ENCODE measurements at places on chromosomes 3 and 15.

GRCh38 chr15:78837131-78837530 lies 25.9 kb upstream of the ADAMTS7 start:
- DNase-seq: no peak

DNA sequence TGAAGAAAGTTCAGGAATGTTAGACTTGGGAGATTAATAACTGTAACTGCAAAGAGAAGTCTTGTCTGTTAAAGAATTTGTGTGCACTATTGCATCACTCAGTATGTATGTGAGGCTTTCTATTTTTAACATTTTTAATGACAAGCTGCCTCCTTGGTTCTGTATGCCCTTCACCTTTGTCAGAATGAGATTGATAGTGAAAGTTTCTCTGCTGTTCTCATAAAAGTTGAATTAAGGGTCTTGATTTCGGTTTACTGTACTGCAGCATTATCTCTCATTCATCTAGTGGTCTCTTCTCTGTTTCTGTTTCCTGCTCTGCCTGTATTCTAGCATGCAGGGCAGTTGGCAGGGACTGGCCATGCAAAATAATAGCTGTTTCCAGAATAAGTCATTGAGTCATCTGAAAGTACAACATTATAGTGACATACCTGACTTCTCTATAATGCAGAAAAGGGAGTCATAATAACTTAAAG lies 454.9 kb downstream of the IL5RA start:
- no peak for DNase-seq

- DNase-seq: no peak
Measured at GRCh38 chr15:66503780-66504562, 684 bp downstream of the RPL4 start.

DNA sequence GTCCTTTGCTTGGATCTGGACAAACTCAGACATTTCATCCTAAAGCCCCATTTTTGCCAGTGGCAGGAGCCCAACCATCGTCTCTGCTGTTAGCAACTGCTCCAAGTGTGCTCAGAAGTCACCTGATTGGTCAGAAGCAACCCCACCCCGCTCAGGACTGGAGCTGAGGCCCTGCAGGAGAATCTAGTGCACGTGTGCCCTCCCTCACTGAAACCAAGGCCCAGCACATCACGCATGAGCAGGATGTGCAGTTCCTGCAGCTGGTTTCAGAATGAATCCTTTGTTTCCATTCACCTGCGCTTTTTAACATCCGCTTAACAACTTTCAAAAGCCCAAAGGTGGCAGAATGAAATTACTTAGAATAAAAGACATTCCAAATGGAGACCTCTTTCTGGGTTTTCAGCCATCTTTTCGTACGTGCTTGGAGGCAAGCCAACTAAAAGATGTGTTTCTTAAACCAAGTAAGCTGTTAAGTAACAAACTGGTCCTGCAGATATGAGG lies 81.2 kb downstream of the SRGAP3 start:
- DNase-seq: peak; percentile 20

GRCh38 chr3:45010811-45011333 lies 15.2 kb upstream of the CLEC3B start:
- DNase-seq: no peak

- no peak for DNase-seq
Measured at GRCh38 chr15:73287019-73287418, 81.7 kb downstream of the HCN4 start.

DNA sequence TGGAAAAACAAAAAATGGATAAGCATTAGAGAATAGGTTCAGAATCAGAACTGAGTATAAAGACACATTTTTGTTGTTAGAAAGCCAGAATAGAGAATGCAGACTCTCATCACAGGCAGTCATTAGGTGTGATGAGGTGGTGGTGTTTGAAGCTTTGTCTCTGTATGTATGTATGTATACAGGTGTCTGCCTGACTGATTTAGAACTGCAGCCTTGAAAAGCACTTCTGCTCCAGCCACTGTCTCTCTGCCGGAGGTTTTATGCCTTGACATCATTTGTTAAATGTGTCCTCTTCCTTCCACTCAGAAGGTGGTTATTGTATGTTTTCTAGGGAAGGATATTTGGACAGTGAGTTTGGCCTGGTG lies 80.7 kb upstream of the ZBED2 start:
- DNase-seq: no peak

- DNase-seq: no peak
Measured at GRCh38 chr15:67715170-67715569, 110.1 kb upstream of the SKOR1 start.

DNA sequence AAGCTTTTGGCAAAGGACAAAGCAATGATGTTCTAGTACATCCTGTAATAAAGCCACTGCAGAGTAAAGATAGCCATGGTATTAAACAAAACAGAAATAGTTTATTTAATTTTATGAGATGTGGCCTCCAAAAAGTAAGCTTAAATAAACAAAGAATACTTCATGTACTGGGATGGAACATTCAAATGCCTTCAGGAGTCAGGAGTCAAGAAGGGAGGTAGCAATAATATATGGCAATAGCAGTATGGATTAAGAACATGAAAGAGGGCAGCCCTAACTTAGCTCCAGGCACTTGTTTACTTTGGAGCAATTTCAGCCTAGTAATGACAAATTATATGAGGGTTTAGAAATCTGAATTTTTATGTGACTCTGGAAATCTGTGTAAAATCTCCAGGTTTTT lies 343.9 kb upstream of the THRB start:
- DNase-seq: no peak

GRCh38 chr3:66267031-66267430 lies 46.2 kb downstream of the SLC25A26 start:
- no peak for DNase-seq

GRCh38 chr3:126152458-126152857 lies 27.9 kb downstream of the ALDH1L1 start:
- DNase-seq: no peak

GRCh38 chr15:77033417-77033728 lies 37.5 kb downstream of the TSPAN3 start:
- no peak for DNase-seq

GRCh38 chr3:69699183-69699582 lies 40.1 kb upstream of the MITF start:
- no peak for DNase-seq

DNA sequence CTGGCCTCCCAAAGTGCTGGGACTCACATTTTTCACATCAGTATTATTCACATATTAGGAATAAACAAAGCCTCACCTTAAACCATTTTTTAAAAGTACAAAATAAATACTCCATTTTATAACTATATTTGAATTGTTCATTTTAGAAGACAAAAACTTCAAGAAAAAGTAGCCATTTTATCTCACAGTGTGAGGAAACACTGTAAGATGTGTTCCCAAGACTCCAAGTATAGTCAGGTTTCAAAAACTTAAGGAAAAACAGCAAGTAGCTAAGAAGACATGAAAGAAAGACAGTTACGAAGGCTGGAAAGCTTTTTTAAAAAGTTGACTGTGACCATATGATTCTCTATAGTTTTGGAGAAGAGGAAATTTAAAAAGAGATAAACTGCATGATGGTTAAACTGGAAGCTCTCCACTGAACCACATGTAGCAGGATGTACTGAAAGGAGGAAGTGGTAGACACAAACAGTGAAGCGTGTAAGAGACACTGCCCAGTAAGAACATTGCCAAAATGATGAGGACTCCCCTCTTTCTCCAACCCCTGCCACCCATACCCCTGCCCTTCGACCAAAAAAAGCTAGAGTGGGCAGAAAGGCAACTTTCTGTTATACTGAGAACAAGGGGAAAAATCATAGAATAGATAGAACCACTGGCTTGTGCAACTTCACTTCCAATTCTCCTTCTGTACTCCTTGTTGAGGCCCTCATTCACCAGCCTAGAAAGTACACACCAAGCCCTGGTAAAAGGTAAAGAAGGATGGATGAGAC lies 6.2 kb upstream of the TMF1 start:
- no peak for DNase-seq

- no peak for DNase-seq
Measured at GRCh38 chr3:46495901-46496456, 1.8 kb upstream of the RTP3 start.

DNA sequence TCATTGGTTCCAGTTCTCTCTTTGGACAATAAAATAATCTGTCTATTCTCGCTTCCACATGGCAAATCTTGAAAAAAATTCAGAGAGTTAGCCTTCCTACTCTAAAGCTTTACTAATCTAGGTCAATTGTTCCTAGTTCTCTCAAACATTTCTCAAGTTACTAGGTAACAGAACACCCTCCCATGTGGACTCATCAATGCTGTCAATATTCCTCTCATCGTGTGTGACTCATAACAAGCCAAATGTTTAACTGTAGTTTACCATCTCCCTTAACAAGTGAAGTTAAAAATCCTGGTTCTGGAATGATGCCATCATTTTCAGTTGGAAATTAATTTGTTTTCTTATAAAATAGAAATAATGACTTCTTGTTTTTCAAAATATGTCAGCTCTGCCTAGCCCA lies 438.6 kb downstream of the ROBO1 start:
- no peak for DNase-seq

DNA sequence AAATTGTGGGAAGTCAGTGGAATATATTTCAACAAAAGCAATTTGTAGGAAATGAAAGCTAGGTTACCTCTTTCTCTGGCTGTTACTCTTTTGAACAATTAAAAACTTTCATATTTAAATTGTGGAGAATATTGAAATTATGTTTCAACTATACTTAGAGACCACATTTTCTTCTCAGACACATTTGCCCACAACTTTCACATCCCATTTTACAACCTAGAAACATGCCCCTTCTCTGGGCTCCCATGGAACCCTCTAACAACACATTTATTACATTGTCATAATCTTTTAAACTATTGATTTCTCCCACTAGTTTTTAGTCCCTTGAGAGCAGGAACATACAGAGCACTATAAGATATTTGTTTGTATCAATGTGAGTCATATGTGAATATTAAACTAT lies 211.7 kb upstream of the TTC14 start:
- DNase-seq: no peak

GRCh38 chr15:99124641-99125040 lies 19.8 kb downstream of the SYNM start:
- DNase-seq: no peak

GRCh38 chr3:144235489-144235888 lies 263.9 kb downstream of the DIPK2A start:
- no peak for DNase-seq

GRCh38 chr3:53658613-53659193 lies 164.3 kb downstream of the CACNA1D start:
- no peak for DNase-seq

DNA sequence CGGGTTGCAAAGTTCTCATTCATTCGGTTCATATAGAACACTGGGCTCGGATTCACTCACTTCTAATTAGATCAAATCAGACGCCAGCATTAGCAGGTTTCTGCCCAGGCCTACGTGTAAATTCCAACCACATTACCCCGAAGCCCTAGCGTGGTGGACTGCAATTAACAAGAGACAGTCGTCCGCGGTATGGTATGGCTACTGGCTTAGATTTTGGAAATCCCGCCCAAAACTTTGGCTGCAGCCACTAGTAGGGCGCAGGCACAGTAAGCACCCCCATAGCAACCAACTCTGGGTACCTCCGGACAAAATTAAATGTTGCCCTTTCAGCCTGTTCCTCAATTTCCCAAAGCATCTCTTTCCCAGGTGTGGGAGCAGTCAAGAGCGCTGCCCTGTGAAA lies 771 bp downstream of the RARRES1 start:
- DNase-seq: no peak

All from stimulated activated CD4-positive, alpha-beta T cell treated with anti-CD3 and anti-CD28 coated beads, TNF-alpha, amount 100 ng/mL, for 48 hours (primary cell).